Activated CD8-positive, alpha-beta memory T cell treated with anti-CD3 and anti-CD28 coated beads for 1 hour (primary cell): ENCODE measurements at places on chromosomes 5 and 9.

DNA sequence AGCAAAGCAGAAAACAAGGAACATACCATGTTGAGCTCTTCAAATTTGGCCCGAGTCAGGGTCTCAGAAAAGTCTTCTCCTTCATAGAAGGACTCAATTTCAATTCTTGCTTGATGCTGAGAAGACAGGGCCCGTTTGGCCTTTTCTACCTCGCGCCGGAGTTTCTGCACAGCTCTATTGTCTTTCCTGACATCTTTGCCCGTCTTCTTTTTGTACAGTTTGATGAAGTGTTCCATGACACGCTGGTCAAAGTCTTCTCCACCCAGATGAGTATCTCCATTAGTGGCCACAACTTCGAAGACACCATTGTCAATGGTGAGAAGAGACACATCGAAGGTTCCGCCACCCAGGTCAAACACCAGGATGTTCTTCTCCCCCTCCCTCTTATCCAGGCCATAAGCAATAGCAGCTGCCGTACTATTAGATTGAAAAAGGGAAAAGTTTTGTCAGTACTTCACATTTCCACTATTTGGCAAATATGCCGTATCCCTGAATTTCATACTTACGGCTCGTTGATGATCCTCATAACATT lies 2.2 kb downstream of the HSPA5 start:
- no peak for DNase-seq

GRCh38 chr5:78647838-78648358 lies 674 bp downstream of the LHFPL2 start:
- DNase-seq = no peak

DNA sequence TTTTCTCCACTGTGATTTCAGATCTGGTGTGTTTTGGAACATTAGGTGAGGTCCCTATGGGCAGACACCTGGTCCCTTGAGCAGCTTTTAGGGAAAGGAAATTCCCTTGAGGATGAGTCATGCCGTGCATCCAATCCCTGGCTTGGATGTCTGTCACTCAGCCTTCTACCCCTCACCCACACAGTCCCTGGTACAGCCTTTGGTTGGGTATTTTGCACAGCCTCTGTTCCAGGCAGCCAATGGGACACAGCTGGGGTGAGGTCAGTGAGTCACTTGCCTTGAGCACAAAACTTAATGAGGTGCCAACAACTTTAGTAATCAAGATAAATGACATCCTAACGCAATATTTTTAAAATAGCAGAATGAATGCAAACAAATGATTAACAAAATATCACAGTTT lies 22.7 kb upstream of the SVEP1 start:
- no peak for DNase-seq

GRCh38 chr9:129696944-129697655 lies 31.7 kb downstream of the PRRX2 start:
- no peak for DNase-seq

- no peak for DNase-seq
These were observed 156.1 kb downstream of the LURAP1L start for GRCh38 chr9:12930906-12931305.

DNA sequence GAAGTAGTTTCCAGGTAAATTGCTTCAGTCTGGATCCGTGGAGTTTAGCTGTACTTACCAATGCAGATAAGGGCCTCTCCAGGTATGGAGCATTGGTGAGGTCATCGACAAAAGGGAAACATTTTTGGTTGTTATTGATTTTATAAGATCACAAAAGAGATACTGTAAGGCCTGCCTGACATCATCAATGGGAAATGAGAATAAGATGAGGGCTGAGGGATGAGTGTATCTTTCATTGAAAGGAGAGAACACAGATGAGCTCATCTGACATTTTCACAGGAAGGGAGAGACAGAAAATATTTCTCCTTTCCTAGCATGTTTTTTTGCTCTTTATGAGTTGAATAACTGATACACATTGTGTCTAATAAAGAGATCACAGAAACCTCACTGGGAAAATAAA lies 233.6 kb downstream of the SAXO1 start:
- no peak for DNase-seq

GRCh38 chr5:96924016-96924443 lies 11.8 kb upstream of the LNPEP start:
- no peak for DNase-seq

GRCh38 chr5:147957901-147958300 lies 51.6 kb upstream of the C5orf46 start:
- no peak for DNase-seq

- DNase-seq = no peak
These were observed 284.9 kb upstream of the WWC1 start for GRCh38 chr5:168006456-168007130.

GRCh38 chr9:34691936-34692315 lies 850 bp upstream of the CCL19 start:
- no peak for DNase-seq
